ENCODE measurements at places on chromosomes 5 and 9.
A peak's percentile ranks its signal among the peaks of the same experiment; 100 is the strongest.

GRCh38 chr9:135998410-135999071 lies 37.4 kb upstream of the UBAC1 start:
- no peak for DNase-seq

DNA sequence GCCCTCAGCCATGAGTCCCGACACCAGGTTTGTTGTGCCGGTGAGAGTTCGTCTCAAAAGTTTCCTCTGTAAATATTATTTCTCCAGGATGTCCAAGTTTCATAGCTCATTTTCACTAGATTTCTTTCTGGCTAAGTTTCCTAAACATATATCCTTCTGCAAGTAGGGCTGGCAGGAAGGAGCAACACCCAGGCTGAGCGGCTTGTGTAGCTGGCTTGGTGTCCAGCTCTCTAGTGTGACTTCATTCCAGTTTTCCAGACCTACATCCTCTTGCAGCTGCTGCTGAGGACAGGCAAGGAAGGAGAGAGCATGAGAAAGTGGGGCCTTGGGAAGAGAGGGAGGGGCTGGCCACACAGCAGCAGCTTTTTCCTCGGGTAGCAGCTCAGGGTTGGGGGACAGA lies 80.3 kb downstream of the FGF1 start:
- no peak for DNase-seq

GRCh38 chr5:373710-374602 lies 52.4 kb downstream of the AHRR start:
- DNase-seq, result no peak

DNA sequence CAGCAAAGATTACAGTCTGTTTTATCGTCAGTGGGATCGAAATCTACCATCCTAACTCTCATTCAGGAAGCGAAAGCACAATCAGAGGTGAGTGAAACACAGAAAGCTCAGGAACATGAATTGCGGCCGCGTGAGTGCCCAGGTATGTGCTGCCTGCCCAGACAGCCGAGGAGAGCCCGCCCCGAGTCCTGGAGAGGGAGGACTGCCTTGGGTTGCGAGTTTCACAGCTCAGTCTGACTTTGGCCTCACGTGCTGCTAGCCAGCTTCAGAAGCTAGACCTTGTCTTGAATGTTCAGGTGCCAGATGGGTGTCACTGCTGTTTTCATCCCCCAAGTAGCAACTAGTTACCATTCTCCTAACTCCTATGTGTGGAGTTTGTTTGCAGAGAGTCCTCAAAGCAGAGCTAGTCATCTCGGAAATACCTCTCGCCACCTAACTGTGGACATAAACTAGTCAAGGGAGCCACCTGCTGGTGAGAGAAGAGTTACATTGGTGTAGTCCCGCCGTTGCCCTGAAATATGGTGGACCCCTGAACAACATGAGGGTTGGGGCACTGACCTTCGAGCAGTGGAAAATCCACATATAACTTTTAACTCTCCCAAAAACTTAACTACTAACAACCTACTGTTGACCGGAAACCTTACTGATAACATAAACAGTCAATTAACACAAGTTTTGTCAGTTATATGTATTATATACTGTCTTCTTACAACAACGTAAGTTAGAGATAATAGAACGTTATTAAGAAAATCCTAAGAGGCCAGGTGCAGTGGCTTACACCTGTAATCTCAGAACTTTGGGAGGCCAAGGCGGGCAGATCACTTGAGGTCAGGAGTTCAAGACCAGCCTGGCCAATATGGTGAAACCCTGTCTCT lies 80.9 kb downstream of the GOLPH3 start:
- peak; percentile 71 for DNase-seq

GRCh38 chr5:131977212-131977604 lies 31.7 kb upstream of the MEIKIN start:
- no peak for DNase-seq

DNA sequence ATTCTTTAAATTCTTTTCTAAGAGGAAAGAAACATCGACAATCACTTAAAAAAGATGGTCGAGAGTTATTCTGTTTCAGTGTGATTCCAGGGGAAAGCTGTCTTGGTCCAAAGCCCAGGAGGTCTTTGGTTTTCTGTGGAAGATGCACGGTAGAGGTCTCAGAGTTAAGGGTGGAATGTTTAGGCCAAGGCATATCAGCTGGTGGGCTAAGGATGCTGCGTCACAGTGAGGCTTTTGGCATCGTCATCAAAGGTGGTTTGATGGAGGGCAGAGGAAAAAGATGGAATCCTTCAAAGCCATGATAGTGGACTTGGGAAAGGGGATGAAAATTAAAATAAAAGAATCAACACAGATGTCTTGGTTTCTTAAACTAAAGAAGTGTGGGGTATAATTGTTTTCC lies 137.3 kb upstream of the ANKH start:
- DNase-seq, result peak; percentile 50

DNA sequence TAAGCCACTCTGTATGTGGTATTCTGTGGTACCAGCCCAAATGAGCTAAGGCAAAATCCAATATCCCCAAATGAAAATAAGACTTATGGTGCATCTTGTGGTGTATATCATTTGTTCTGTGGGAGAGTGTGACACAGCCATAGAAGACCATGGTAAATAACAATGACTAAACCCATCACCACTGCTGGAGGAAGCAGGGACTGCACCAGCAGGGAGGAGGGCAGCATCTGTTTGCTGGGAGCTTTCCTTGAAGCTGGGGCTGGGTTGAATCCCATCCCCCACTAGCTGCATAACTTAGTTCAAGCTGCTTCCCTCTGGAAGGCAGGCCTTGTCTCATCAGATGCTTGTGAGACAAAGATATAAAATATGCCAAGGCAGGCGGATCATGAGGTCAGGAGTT lies 14.2 kb downstream of the GADD45G start:
- DNase-seq, result no peak

DNA sequence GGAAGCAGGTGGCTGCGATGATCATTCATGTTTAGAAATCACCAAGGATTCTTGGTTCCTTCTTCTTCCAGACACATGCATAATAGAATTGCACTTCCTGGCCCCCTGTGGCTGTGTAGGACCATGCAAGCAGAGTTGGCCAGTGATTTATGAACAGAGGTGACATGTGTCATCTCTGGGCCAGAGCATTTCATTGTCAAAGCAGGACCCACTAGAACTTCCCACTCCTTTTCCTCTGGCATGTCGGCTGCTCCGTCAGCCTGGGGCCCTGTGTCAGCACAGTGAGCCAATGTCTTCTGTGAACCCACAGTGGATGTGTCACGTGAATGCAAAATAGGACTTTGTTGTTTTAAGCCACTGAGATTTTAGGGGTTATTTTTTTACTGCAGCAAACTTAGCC lies 59.2 kb downstream of the HSD17B3 start:
- DNase-seq, result no peak

DNA sequence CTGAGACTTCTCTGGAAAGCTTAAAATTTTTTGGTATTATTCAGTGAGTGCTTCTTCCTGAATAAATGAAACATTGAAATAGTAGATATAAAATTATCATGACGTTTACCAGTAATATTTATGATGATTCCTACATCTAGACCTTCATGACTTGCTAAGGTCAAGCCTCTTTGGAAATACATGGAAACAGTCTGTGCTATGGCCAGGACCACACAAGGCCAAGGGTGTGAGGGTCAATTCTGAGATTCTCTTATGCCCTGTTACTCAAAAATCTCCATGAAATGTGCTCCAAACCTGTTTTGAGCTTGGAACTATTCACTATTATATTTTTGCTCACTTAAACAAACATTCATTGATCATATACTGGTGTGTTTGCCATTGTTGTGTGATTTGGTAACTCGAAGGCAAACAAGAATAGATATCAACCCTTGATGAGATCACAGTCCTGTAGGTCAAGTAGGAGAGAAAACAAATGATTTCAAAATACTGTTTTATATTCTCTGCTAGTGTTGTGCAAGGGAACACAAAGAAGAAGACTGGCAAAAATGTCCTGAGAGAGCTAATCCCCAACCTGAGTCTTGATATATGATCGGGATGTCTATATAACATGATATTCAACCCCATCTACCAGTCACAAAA lies 1254.9 kb upstream of the DMAC1 start:
- DNase-seq, result no peak

DNA sequence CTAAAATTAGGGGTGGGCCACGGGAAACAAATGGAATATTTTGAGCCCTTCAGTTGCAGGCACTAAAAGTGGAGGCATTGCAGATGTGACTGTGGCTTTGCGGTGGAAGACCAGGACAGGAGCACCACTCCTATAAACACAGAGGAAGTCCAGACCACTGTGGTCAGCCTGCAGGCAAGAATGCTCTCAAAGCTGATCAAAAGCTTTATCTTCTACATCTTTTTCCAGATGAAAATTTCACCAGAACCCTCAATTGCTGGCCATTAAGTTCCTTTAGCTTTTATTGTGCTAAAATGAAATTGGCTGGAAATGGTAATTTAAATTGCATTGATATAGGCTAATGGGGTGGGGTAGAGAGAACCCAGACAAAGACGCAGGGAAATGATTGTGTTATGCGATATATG lies 208.8 kb downstream of the ERCC6L2 start:
- DNase-seq, result no peak

GRCh38 chr9:137490532-137491186 lies 31.5 kb upstream of the NSMF start:
- no peak for DNase-seq

- DNase-seq, result peak; percentile 26
Observed at GRCh38 chr5:132180134-132180745, 47.4 kb downstream of the P4HA2 start.

GRCh38 chr5:164966611-164967010 lies 1461.2 kb downstream of the MAT2B start:
- no peak for DNase-seq

- no peak for DNase-seq
Observed at GRCh38 chr9:134226221-134226930, 62.0 kb upstream of the RNU6ATAC start.

DNA sequence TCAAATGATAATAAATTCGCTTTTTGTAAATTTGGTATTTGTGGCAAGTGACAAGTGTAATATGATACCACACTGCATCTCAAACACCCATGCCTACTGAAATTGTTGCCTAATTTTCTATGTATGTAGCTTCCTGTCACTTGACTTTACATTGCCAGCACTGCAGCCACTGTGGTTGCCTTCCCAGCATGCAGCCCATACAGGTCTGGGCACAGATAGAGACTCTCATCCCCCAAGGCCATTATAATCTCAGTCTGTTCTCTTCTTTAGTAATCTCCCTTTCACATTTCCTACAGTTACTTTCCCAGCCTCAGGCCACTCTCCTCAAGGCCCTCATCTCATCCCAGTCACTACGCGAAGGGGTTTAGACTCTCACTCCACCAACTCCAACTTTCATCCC lies 1200.6 kb downstream of the PTPRD start:
- DNase-seq, result no peak

GRCh38 chr5:72895758-72896157 lies 60.1 kb upstream of the FCHO2 start:
- DNase-seq, result no peak

DNA sequence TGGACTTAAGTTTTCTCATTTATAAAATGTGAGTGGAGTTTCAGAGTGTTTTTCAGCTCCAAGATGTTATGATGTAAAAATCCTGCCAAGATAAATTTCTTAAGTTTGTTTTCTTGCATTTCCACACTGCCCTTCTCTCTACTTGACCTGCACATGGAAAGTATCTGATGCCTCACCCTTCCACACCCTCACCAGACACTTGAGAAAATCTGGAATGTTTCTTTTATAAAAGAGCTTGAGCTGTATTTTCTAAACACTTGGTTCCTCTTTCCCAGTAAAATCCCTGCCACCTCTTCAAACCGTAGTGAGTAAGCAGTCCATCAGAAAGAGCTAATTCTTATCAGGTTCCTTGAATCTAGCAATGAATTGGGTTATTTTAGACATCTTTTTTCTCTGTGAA lies 42.9 kb downstream of the FOXD1 start:
- DNase-seq, result no peak

GRCh38 chr9:109182940-109183798 lies 16.1 kb upstream of the FRRS1L start:
- peak; percentile 15 for DNase-seq

DNA sequence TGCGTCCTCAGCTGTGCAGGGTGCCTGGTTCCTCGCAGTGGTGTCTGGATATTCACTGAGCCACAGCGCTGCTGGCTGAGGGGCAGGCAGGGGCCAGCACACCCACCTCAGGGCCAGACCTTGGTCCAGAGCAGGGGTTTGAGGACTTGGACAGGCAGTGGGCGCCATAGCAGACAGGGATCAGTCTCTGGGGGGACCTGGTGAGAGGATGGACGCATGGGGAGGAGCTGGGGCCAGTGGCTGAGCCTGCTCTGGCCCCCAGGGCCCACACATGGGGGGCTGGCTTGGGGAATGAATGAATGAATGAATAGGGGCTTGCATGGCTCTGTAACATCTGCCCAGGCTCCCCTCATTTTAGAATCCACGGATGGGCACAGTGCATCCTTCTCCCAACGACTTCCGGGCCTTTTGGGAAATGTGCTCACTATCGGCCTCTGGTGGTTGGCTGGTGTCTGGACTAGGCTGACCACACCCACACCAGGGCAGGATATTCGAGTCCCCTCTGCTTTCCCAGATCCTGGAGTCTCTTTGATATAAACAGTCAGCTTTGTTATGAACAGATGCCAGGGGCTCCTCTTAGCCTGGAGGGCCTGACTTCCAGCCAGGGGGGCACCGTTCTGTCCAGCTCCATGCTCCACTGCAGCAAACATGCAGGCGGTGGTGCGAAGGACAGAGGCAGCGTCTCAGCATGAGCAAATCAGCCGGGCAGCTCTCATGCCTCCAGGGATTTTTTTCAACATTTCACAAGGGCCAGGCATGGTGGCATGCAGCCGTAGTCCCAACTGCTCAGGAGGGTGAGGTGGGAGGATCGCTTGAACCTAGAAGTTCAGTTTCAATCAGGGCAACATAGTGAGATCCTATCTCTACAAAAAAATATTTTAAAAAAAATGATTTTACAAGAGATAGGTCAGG lies 62.6 kb downstream of the NEK6 start:
- peak; percentile 55 for DNase-seq

- DNase-seq, result no peak
Observed at GRCh38 chr5:107590686-107591085, 80.1 kb downstream of the EFNA5 start.

DNA sequence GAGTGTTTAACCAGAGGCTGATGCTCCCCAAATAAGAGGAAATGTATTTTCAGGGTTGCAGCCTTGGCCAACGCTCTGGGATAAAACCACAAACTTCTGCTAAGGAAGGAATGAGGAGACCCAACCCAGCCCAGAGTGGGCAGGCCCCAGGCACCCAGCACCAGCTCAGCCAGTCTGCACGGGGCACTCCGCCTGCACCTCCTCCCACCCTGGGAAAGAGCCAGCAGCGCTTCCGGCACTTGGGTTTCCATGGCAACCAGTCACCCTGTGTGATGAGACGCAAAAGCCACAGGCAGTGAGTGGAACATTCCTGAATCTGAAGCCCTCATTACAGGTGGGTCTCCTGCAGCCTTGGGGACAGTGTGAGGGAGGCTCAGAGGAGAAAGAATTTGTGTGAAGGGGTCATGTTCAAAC lies 85.2 kb upstream of the ZBTB43 start:
- DNase-seq, result peak; percentile 79

DNA sequence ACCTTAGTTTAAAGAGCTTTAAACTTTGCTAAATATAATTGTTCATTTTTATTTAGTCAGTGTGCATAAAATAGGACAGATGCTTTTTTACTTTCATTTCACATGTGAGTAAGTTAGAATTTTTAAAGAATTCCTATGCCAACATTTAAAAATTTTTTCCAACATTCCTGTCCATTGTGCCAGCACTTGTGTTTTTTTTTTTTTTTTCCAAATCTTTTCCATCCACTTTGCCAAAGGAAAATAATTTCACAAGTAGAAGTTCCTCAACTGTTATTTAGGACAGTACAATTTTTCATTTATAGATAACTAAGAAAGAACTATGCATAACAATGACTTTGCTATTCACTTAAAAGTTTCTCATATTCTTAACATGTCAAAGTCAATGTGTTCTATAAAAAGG lies 189.5 kb downstream of the ADAMTS6 start:
- DNase-seq, result no peak

GRCh38 chr5:81408496-81408895 lies 14.6 kb upstream of the ACOT12 start:
- DNase-seq, result no peak

All from brain microvascular endothelial cell (primary cell).